ENCODE measurements at places on chromosomes 6 and 20. TPM values are rescaled to one million over a fixed set of nuclear protein-coding genes. Genes with fewer than 3 reads are reported as not detected.

Gene OXT
- total RNA-seq, result not detected

Gene CRISP2
- total RNA-seq, result not detected

GRCh38 chr20:20498076-20498861, 130.4 kb downstream of the INSM1 start:
- H3K4me3 ChIP-seq, result no peak overlapping the region
- DNase-seq, result peak; percentile 48
- H3K4me1 ChIP-seq, result peaks cover 53% of the 10 kb centered on the region
- peaks cover 53% of the 10 kb centered on the region for H3K36me3 ChIP-seq

Gene DEK
- total RNA-seq, result 175 TPM

GRCh38 chr6:55633471-55633870, 54.5 kb upstream of the HMGCLL1 start:
- no peak overlapping the region for H3K4me3 ChIP-seq
- H3K27me3 ChIP-seq, result no peaks in the 10 kb centered on the region
- no peaks in the 10 kb centered on the region for H3K4me1 ChIP-seq
- no peak overlapping the region for H3K27ac ChIP-seq
- no peaks in the 10 kb centered on the region for H3K36me3 ChIP-seq
- no peak for DNase-seq

Gene SYNGAP1
- total RNA-seq, result 44.6 TPM

Measured in activated CD4-positive, alpha-beta T cell treated with anti-CD3 and anti-CD28 coated beads, Interleukin-2, amount 10 ng/mL, durations not matched to agents 24 days and 14 days (primary cell).